ENCODE measurements at places on chromosomes 6 and 20.

DNA sequence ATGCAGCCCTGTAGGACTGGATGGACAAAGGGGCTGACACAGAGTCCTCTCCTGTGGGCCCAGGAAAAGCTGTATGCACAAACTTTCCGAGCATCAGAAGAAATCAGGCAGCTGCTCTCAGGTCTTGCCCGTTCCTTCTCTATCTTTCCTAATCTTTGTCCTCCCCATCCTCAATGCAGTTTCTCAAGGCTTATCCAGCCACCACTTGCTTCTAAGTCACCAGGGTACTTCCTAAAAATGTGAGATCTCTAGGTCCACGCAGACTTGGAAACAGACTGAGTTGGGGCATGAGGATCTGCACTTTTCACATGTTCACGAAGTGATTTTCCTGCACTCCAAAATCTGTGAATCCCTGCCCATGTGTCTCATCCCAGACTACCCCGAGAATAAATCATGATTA is 394.5 kb upstream of the SLC35B3 start:
- DNase-seq, result no peak

DNA sequence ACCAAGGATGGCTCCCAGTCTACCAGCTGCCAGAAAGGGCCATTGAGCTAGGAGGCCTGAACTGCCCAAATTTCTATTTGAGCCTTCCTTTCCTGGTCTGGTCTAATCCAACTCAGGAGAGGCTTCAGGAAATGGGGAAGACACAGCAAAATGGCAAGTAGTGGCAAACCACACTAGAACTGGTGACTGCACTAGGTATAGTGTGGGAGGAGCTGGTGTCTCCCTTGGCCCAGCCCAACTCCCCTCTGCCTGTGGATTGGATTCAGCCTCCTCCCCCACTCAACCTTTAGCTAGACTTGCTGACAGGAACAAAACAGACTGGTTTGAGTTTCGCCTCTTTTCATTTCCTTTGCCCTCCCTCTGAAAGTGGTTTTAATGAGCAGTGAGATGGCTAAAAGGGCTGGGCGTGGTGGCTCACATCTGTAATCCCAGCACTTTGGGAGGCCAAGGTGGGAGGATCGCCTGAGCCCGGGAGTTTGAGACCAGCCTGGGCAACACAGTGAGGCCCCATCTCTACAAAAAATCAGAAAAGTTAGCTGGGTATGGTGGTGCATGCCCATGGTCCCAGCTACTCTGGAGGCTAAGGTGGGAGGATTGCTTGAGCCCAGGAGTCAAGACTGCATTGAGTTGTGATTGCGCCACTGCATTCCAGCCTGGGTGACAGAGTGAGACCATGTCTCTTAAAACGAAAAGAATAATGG is 17.5 kb downstream of the MRPS18A start:
- DNase-seq, result no peak

DNA sequence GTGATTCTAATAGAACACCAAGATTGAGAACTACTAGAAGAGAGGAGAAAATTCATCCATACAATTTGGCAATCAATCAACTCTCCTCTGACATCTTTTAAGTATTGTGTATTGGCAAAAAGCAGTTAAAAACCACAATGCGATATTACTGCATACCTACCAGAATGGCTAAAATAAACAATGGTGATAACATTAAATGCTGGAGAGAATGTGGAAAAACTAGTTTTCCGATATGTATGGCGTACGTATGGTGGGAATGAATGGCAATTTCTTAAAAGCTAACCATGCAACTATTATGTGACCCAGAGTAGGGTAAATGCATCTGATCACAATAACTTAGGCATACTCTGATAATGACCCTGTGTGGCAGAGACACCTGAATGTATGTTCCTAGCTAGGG is 29.3 kb upstream of the LAMA4 start:
- no peak for DNase-seq

DNA sequence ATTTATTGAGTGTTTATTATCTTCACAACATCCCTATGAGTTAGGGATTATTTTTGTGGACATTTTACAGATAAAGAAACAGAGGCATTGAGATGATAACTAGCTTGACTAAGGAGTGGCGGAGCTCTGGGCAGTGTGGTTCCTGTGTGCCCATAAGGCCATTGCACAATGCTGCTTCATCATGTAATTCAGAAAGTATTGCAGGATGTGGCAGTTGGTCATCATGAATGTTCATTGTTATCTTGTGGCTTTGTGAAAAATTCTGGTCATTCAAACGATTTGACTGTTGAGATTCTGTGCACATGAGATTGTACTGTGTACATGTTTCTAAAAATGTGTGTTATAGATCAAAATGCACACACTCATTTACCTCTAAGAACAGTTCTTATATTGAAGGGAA is 150.8 kb downstream of the ESR1 start:
- peak; percentile 48 for DNase-seq

- no peak for DNase-seq
Measured at GRCh38 chr6:52046456-52046855, 41.0 kb downstream of the PKHD1 start.

GRCh38 chr20:51418137-51418529 is 124.4 kb downstream of the NFATC2 start:
- DNase-seq, result no peak

GRCh38 chr20:35084998-35085397 is 7.6 kb downstream of the TRPC4AP start:
- DNase-seq, result no peak

DNA sequence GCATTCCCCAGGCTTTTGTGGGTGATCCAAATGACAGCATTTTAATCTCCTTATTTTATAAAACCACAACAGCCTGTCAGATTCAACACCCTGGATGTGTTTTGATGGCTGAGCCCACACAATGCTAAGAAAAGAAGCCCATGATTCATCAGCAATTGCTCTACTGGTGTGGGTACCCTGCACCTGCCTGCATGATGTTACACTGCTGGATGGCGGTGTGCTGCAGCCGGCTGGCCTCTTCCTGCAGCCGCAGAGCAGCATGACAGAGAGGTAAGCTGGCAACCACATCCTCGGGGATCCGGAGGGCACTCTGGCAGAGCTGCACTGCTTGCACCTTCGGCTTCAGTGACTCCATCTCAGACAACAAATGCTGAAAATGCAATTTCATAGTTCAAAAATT is 327.5 kb downstream of the SYNE1 start:
- peak; percentile 59 for DNase-seq

DNA sequence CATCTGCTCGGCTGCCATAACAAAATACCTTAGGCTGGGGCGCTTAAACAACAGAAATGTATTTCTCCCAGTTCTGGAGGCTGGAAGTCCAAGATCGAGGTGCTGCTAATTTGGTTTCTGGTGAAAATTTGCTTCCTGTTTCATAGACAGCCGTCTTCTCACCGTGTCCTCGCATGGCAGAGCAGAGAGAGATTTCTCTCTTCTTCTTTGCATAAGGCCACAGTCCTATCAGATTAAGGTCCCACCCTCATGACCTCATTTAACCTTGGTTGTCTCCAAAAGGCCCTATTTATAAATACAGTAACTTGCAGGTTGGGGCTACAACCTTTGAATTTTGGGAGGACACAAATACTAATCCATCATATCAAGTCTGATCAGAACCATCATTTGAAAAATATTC is 544.3 kb downstream of the KIF16B start:
- DNase-seq, result no peak

DNA sequence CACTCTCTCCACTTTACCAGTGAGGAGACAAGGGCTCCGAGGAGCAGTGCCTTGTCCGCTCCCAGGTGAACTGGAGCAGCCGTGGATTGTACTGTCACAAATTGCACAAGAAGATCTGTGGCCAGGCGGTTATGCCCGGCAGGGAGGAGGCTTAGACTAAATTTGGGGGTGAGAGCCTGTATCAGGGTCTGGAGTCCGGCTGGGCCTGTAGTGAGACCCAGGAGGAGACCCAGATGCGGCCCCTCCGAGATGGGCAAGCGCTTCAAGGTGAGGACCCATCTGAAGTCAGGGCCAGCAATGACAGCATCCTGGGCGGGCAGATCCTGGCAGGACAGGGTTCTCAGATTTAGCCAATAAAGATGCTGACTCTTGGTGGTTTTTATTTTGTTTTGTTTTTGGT is 27.6 kb downstream of the BANF2 start:
- DNase-seq, result no peak

- peak; percentile 69 for DNase-seq
Measured at GRCh38 chr20:49685809-49686208, 27.9 kb downstream of the B4GALT5 start.

GRCh38 chr20:32888636-32889035 is 29.9 kb downstream of the EFCAB8 start:
- no peak for DNase-seq

DNA sequence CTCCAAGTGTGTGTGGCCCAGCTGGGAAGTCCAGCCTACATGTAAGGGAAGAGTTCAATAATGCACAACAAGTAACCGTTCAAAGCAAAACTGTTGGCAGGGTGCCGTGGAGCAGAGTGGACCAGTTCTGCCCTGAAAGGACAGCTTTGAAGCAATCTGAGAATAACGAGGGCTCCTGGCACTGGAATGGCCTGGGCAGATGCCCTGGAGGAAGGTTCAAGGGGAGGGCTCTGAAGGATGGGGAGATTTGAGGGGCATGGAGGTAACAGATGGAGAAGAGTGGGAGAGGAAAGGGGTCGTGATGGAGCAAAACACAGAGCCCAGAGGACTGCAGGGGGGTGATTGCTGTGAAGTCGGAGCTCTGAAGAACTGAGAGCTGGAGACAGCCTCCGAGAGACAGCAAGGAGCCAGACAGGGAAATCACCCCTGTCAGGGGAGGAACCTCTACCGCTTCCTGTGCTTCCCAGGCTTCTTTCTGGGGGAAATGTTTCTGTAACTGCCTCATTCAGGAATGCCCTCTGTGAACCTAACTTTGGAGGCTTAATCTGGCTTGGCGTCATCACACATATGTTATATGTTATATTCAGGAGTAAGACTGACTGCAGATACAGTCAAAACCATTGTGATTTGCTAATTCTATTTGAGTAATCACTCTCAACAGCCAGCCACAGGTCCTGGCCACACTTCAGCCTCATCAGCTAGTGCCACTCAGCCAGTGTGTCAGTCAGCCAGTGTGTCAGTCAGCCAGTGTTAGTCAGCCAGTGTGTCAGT is 41.2 kb downstream of the ZC3H12D start:
- DNase-seq, result peak; percentile 30

DNA sequence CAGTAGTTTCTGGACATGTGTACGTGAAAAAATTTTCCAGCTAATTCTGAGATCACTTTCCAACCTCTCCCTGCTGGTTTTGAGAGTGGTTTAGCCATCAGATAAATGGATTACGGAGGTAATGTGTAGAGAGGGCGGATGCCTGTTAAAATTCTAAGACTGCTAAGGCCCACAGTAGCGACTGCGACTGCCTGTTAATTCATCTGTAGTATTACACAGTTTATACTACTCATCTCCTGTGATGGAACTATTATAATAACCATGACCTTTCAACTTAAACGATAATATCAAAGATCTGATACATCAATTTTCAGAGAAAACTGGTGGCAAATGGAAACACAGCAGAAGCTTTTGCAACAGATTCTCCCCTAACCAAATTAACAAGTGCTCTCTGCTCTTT is 102.3 kb downstream of the IRF4 start:
- DNase-seq, result no peak

DNA sequence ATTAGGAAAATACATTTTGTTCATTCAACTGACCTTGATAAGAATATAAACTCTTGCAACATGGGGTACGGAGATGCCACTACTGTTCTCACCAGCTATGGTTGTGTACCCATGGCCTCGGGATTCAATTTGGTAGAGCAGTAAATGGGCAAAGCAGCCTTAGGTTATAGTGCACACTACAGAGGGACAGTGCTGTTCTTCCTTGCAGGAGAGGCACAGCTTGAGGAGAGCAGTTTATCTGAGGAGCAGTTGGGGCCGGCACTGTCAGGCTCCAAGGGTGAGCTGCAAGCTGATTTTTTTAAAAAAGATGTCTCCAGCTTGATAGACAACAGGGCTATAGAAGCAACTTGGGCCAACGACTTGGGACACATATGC is 82.4 kb downstream of the SLC35B3 start:
- DNase-seq, result no peak

- peak; percentile 27 for DNase-seq
Measured at GRCh38 chr6:21664314-21665109, 71.0 kb downstream of the SOX4 start.

- DNase-seq, result peak; percentile 99
Measured at GRCh38 chr6:12483712-12484111, 193.6 kb downstream of the EDN1 start.

- no peak for DNase-seq
Measured at GRCh38 chr6:141309295-141309694, 823.4 kb upstream of the GJE1 start.

DNA sequence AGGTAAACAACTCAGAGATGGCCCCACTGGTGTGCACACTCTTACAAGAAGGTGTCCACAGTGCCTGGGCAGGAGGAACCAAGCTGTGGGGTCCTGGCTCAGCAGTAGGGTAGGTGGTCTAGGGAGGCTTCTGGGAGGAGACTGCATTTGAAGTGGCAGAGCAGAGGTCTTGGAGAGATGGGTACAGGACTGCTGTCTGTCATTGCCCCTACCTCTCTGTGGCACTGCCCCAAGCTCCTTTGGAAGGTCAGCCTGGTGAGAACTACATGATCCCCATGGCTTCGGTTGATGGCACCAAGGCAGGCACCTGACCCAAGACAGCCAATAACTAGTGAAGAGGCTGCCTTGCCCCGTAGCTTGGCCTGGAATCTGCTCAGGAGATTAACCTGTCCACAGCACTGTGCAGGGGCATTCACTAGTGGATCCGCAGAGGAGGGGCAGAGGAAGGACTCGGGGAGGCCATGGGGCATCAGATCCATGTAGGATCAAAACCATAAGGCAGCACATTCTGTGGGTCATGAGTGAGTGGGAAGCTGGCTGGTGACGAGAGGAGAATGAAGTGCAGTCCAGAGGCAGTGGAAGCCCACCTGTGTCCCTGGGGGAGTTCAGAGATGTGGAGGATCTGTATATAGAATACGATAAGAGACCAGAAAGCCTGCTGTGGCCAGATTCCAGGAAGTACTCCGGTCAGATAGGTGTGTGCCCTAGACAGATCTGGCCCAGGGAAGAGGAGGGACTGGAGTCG is 162.0 kb downstream of the GRM4 start:
- no peak for DNase-seq

- DNase-seq, result no peak
Measured at GRCh38 chr20:39453890-39454289, 491.7 kb downstream of the DHX35 start.

- DNase-seq, result peak; percentile 23
Measured at GRCh38 chr6:118667988-118668387, 16.6 kb upstream of the CEP85L start.

- DNase-seq, result no peak
Measured at GRCh38 chr20:18718129-18718528, 95.5 kb upstream of the SCP2D1 start.

DNA sequence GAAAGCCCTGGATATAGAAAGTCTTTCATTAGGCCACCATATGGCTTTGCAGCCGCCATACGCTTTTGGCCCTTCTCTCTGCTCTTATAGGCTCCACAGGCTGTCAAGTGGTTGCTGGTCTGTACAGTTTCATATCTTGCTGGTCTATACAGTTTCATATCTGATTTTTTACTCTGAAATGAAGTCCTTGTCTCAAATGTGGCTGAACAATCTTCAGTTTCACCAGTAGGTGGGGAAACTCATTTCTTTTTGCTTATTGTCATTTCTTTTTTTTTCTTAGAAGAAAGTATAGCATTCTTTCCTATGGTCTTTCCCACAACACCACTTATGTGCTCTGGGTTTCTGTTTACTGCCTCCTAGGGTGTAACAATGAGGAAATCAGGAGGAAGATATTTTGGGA is 771.4 kb upstream of the MMS22L start:
- peak; percentile 22 for DNase-seq

GRCh38 chr6:81741689-81742088 is 10.8 kb downstream of the TENT5A start:
- DNase-seq, result no peak

All from astrocyte (in vitro differentiated cells and primary cell).